ENCODE measurements at places on chromosomes 4 and X.

- DNase-seq: no peak
These were observed 60.6 kb downstream of the GABRA2 start for GRCh38 chr4:46329118-46329976.

DNA sequence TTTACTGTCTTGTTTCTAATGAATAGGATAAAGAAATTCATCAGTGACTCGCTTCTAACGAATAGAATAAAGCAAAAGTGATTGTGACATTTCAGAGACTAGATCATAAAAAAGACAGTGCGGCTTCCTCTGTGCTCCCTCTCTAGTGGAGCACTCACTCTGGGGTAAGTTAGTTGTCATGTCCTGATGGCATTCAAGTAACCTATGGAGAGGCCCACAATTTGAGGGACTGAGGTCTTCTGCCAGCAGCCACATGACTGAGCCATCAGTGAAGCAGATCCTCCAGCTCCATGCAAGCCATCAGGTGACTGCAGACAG is 72.4 kb downstream of the YIPF6 start:
- no peak for DNase-seq

- no peak for DNase-seq
These were observed 135.1 kb downstream of the ARHGAP6 start for GRCh38 chrX:11530621-11531020.

DNA sequence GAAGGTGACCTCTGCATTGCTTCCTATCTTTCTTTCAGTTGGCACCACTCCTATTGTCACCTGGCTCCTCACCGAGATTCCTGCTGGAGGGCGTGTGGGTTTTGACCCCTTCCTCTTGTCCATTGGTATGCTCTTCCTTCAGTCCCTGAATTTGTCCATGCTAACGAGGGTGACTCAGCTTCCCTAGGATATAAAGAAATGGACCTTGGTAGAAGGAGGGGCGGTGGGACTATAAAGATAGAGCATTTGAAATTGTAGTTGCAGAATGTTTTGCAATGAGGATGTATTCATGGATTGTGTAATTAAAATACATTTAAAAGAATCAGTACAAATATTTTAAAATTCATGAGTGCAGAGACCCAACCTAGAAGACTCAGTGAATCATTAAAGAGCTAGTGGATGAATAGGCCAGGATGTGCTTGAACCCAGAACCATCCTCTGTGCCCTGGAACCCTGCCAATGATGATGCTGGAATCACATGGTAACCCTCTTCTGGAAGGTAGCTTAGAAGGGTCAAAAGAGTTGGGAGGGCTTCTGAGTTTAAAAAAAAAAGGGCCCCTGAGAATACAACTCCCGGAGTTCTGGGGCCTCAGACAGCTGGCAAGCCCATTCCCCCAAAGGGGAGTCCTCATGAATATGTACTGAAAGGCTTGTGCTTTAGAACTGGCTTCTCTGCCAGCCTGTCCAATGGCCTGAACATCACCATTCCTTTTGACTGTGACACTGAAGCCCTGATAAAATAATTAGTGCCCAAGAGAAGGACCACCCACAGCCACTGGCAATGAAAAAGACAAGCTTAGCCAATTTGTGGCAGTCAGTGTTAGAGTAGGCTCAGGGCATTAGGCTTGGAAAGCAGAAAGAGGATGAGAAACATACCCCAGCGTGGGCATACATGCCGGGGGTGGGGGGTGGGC is 8.0 kb downstream of the XPNPEP2 start:
- DNase-seq: no peak

GRCh38 chr4:85869181-85869580 is 394.2 kb downstream of the ARHGAP24 start:
- no peak for DNase-seq

- no peak for DNase-seq
These were observed 23.3 kb upstream of the ANTXR2 start for GRCh38 chr4:80096175-80096850.

All from fibroblast of skin of left biceps (primary cell).